ENCODE measurements at places on chromosomes 3 and 15. TPM values are rescaled to one million over a fixed set of nuclear protein-coding genes. Genes with fewer than 3 reads are reported as not detected.

Gene PTX3
- total RNA-seq, result 2.1 TPM

Gene CPLX3
- total RNA-seq, result not detected

Gene TMEM39A
- total RNA-seq, result 37.0 TPM

Gene FANCD2OS
- not detected for total RNA-seq

Gene HYKK
- total RNA-seq, result 12.5 TPM

Gene C3orf52
- 50.2 TPM for total RNA-seq

Gene MANF
- total RNA-seq, result 90.4 TPM

Gene CACNA2D2
- 2.6 TPM for total RNA-seq

Gene MOBP
- total RNA-seq, result not detected

Gene TMEM62
- total RNA-seq, result 35.8 TPM

Gene PPARG
- 214 TPM for total RNA-seq

Gene POLR2H
- 79.6 TPM for total RNA-seq

Gene ADAM10
- 315 TPM for total RNA-seq

Gene ANKUB1
- not detected for total RNA-seq

Gene CFAP100
- not detected for total RNA-seq

Gene ISL2
- total RNA-seq, result 0.62 TPM

Gene ITIH1
- total RNA-seq, result not detected

Gene CSPG4
- total RNA-seq, result 31.0 TPM

Gene THRB
- total RNA-seq, result 36.8 TPM

Gene CCR8
- total RNA-seq, result not detected

Gene GOLGA6B
- 0.36 TPM for total RNA-seq

Gene ADGRG7
- 0.78 TPM for total RNA-seq

Gene SGO1
- total RNA-seq, result 0.78 TPM

Gene TRPM1
- total RNA-seq, result not detected

Gene KNG1
- not detected for total RNA-seq

Gene GOLGA8G
- total RNA-seq, result not detected

Gene TGM4
- not detected for total RNA-seq

Gene GALNT15
- total RNA-seq, result 15.5 TPM

Gene TTLL13
- total RNA-seq, result 0.36 TPM

Gene LRRC34
- total RNA-seq, result 4.5 TPM

Gene SH2D7
- not detected for total RNA-seq

Gene PTH1R
- 12.9 TPM for total RNA-seq

Gene SPINT1
- total RNA-seq, result 138 TPM

Gene STAC
- 20.4 TPM for total RNA-seq

Gene CCDC191
- total RNA-seq, result 16.0 TPM

Gene DUT
- 84.7 TPM for total RNA-seq

Gene ERICH6
- total RNA-seq, result 0.36 TPM

Measured in ureter (tissue), 1 donor.